Glutamatergic neuron (in vitro differentiated cells): ENCODE measurements at places on chromosomes 2 and 18.
A peak's percentile ranks its signal among the peaks of the same experiment; 100 is the strongest.

GRCh38 chr18:59907172-59907571 is 7.4 kb downstream of the PMAIP1 start:
- H3K4me3 ChIP-seq, result no peak overlapping the region
- DNase-seq, result no peak
- peaks cover 7% of the 10 kb centered on the region for H3K4me1 ChIP-seq
- H3K36me3 ChIP-seq, result no peaks in the 10 kb centered on the region

DNA sequence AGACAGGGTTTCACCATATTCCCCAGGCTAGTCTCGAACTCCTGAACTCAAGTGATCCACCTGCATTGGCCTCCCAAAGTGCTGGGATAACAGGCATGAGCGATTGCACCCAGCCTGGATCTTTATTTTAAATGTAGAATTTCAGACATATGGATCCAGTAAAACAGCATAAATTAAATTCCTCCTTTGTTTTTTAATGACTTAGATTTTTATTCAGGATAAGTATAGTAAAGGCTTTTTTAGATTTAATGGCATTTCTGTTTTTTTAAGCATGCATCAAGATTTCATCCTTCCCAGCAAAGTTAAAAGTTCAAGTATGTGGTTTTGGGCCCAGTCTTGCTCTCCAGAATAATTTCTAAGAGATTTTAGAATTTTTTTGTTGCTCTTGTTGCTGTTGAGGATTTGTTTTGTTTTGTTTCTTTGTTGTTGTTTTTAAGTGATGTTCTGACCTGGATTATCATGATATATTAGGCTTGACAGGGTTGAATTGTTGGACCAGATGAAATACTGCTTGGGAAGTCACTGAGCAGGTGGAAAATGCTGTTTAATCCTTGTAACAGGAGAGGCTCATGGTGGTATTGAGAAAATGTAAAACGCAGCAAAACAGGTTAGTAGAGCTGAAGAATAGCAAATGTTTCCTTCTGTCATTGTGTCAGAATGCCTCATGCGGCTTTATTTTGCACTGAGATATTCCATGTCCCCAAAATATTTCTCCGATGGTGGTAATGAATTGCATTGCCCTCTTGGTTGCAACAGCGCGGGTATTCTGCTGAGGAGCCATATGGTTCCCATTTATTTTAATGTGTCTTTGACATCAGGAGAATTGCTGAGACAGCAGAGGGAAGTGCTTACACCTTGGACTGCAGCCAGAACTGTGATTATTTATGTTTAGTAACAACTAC is 147.9 kb downstream of the GALNT3 start:
- H3K4me3 ChIP-seq, result peak overlapping the region; percentile 35
- no peak for DNase-seq
- no peaks in the 10 kb centered on the region for H3K27me3 ChIP-seq
- peak overlapping the region; percentile 93 for H3K27ac ChIP-seq
- H3K4me1 ChIP-seq, result peaks cover 35% of the 10 kb centered on the region

DNA sequence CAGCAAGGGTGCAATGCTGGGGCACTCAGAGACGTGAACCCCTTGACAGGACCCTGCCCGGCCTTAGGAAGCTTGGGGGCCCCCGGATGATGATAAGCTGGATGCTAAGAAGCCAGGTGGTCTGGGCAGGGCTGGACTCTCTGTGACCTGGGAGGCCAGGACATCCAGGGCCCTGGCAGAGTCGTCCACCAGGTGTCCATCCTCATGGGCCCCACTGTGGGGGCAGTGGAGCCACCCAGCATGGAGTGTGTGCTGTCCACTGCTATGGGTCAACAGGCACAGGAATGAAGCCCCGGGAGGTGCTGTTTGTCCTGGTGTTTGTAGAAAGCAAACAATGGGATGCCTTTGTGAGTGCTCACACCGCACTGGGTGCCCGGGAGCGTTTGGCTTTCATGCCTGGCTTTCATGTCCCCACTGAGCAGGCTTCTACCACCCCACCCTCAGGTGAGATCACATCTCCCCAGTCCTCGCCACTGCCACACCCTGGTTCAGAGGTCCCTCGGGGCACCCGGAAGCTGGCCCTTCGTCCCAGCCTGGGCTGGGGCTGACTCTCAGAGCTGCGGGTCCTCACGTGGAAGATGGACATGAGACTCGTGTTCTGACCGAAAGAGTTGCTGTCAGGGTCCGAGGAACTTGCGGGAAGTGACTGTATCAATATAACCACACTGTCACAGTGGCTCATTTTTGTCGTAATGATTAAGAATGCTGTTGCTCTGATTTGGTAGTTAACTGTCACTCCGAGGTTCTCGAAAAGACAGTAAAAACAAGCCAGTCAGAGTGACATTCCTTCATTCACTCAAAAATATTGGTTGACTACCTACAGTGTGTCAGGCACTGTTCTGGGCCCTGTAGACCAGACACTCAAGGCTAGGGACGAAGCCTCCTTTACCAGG is 53.3 kb downstream of the INHBB start:
- no peaks in the 10 kb centered on the region for H3K36me3 ChIP-seq
- peaks cover 6% of the 10 kb centered on the region for H3K4me1 ChIP-seq
- peaks cover 8% of the 10 kb centered on the region for H3K27me3 ChIP-seq
- H3K27ac ChIP-seq, result no peak overlapping the region
- DNase-seq, result no peak

- H3K27ac ChIP-seq, result no peak overlapping the region
- H3K4me3 ChIP-seq, result no peak overlapping the region
- peaks cover 15% of the 10 kb centered on the region for H3K4me1 ChIP-seq
These were observed 188.8 kb downstream of the ACKR3 start for GRCh38 chr2:236758406-236758805.

DNA sequence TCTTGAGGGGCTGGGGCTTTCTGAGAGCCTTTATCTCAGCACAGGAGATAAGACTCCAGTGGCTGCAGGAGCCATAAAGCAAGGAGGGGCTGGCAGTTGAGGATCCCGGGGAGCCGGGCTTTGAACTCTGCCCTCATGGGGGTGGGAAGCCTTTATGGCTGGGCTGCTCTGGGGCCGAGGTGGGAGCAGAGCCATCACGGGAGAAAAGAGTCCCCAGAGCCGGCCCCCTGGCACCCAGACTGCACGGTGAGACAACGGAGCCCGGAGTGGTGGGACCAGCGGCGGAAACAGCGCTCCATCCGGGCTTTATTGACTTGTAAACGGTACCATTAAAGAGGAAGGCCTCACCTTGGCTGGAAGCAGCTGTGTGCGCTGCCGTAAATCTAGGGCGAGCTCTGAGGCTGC is 162.6 kb downstream of the MYCN start:
- peaks cover 3% of the 10 kb centered on the region for H3K27me3 ChIP-seq
- H3K27ac ChIP-seq, result no peak overlapping the region
- DNase-seq, result no peak
